H4 (cell line): ENCODE measurements at places on chromosomes 1 and 21. TPM values are rescaled to one million over a fixed set of nuclear protein-coding genes. Genes with fewer than 3 reads are reported as not detected.

CLCA4 gene
- total RNA-seq, result not detected in 2 replicates

MORC3 gene
- 14.3 and 17.7 TPM in 2 replicates for total RNA-seq

DNA sequence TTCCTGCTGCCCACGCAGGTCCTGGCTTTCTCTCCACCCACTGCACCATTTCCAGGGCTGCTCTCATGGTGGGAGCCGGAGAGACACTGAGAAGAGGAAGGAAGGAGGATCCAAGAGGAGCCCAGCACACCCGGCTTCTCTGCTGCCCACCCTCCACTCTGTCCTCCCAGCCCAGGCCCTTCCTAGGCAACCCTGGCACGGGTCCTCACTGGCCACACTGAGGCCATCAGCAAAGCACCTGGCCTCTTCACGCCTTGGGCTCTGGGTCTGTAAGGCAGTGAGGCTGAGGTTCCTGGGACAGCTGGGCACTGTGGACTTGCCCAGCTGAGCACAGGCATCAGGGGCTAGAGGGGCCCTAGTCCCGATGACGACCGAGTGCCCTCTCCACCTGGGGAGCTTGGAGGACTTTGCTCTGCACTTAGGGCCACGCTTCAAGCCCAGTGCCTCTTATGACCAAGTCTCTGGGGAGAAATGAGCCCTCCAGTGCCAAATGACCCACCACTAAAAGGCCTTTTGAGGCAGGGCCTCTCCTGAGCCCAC is 43.1 kb downstream of the PDE9A start:
- DNase-seq, result no peak

GRCh38 chr1:179175011-179175841 is 54.3 kb downstream of the ABL2 start:
- peak; percentile 66 for DNase-seq

DNA sequence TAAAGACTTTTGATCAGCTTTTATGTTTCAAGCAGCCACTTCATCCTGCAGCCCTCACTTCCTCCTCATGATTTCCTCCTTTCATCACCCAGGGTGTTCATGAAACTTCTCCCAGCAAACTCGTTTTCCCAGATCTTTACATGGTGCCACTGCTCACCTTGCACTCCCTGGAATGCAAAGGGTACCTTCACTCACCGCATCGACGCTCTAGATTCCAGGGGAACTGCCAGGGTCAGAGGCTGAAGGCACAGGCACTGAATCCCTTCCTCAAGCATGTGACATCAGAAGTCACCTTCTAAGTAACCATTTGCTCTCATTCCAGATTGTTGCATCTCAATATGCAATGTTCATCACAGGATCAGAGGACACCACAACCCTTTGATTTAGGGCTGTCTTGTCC is 82.8 kb downstream of the PRKAB2 start:
- no peak for DNase-seq

DNA sequence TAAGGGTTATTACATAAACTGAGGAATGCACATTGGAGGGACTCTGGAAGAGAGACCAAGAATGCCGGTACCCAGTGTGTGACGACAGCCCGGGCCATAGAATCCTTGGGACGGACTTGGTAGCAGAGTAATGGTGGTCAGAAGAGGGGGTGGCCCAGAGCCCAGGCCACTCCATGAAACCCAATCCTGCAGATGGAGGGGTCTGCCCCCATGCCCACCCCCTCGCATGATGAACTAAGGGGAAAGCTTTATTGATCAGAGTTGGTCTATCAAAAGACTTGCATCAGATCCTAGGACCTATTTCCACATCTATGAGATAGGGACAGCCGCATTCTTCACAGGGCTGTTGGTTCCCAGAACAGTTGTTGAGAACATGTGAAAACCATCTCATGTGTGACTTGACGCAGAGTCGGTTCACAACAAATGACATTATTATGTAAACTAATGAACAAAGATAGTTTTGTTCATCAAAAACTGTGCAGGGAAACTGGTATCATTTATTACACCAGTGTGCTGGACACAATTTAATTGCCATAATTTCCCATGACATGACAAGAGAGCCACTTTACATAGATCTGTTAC is 21.5 kb upstream of the SDC3 start:
- no peak for DNase-seq

DNA sequence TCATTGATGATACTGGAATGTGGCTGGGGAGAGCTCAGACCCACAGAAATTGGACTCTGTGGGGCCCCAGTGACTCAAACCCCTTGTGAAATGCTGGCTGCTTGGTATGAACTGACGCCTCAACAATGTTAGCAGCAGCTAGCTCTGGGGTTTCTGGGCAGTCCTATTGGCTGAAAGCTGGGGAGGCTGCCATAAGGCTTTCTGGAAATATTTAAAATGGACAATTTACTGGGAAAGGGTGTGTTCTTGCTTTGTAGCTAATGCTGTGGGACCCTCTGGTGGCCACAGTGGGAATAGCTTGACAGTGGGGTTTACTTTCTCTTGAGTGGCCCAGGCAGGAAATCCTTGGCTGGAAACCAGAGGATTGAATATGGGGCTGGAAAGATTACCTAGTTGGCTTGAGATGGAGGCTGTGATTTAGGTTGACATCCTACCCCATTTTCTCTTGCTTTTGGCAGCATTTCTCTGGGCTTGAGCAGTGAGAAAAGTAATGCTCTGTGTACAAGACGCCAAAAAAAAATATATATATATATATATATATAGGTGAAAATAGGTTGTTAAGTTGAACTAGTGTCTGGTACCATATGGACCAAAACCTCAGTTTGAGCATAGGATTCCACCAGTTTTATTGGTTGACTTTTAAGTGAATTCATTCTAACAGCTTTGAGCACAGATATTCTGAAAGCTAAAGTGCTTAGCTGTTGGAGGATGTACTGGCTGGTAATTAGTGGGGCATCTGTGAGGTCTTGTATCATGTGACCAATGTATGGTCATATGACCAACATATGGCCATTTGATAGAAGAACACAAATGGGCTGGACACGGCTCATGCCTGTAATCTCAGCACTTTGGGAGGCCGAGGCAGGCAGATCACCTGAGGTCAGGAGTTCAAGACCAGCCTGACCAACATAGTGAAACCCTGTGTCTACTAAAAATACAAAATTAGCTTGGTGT is 8.2 kb upstream of the S100A10 start:
- DNase-seq, result peak; percentile 86

- no peak for DNase-seq
These were observed 10.8 kb downstream of the LRRC40 start for GRCh38 chr1:70194601-70195000.

DNA sequence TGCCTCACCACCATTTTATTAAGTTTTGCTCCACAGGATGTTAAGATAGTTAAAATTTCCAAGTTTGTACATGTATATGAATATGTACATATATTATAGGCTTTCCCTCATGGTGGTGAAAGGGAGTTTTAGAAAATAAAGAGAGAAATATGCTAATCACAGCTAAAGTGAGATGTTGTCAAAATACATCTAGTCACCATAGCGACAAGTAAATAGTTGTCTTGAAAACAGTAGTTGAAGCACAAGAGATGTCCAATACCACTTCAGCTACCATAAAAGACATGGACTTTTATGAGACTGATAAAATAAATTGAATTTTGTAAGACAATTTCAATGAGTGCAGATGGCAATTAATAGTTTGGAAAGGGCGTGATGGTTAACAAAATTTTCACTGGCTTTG is 1600.0 kb downstream of the BRINP3 start:
- no peak for DNase-seq

DNA sequence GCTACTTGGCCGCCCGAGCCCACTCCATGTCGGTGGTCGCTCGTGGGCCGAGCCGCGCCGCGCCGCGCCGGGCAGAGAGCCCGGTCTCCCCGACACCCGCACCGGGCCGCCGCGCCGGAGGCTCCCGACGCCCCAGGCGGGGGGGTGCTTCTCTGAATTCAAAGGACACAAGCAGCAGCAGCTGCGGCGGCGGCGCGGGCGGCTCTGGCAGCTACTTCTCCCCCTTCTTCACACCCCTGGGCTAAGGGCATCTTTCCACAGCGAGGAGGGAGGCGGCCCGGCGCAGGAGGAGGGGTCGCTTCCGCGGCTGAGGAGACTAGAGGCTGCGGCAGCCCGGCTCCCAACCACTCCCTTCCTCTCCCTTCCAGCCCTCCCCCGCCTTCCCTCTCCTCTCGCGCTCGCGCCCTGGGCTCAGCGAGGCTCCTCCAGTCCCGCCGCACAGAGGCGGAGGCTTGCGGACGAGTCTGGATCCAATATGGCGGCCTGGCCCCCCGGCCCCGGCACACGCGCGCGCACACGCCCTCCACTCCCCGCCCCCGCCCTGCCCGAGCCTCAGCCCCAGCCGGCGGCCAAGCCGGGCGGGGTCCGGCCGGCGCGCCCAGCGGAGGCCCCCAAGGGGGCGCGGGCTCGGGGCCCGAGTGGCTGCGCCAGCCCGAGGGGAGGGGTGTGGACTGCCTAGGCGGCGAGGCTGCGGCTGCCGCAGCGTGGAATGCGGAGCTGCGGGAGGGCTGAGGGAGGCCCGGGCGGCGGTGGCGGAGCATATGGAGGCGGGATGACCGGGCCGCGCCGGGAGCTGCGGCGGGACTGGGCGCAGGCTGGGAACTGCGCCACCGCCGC is at the start of gene CDC42BPA:
TSS of gene CDC42BPA (minus strand) at position 477 of the 837 bp plus-strand sequence. CDS start 1,310 bp downstream, outside the sequence.
- peak; percentile 84 for DNase-seq
